ENCODE measurements at places on chromosomes 5 and 9. TPM values are rescaled to one million over a fixed set of nuclear protein-coding genes. Genes with fewer than 3 reads are reported as not detected.

SAPCD2 gene
- total RNA-seq, result 38.4 TPM

CDX1 gene
- not detected for total RNA-seq

HDHD3 gene
- 35.2 TPM for total RNA-seq

NMUR2 gene
- total RNA-seq, result 178 TPM

RFESD gene
- total RNA-seq, result 1.8 TPM

RFX3 gene
- 10.1 TPM for total RNA-seq

TAF11L6 gene
- not detected for total RNA-seq

DNA sequence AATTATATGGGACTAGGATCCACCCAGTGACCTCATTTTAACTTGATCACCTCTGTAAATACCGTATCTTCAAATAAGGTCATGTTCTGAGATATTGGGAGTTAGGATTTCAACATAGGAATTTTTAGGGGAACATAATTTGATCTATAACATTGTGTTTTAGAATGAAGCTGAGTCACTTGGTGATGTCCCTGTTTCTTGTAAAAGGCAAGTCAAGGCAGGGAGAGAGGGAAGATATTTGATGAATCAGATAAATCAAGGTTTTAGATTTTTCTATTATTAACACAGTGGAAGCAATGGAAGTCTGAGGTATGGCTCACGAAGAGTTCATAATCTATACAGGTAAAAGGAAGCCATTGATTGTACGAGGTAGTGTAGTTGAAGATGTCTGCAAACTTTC lies 11.8 kb upstream of the GPR151 start:
- no peaks in the 10 kb centered on the region for H3K4me1 ChIP-seq
- no peaks in the 10 kb centered on the region for H3K36me3 ChIP-seq
- no peak overlapping the region for H3K27ac ChIP-seq
- no peak overlapping the region for H3K4me3 ChIP-seq

GRCh38 chr9:6904371-6904770 lies 146.6 kb downstream of the KDM4C start:
- H3K27ac ChIP-seq, result no peak overlapping the region
- H3K4me1 ChIP-seq, result peaks cover 13% of the 10 kb centered on the region
- no peaks in the 10 kb centered on the region for H3K27me3 ChIP-seq
- H3K4me3 ChIP-seq, result no peak overlapping the region
- DNase-seq, result no peak

DNA sequence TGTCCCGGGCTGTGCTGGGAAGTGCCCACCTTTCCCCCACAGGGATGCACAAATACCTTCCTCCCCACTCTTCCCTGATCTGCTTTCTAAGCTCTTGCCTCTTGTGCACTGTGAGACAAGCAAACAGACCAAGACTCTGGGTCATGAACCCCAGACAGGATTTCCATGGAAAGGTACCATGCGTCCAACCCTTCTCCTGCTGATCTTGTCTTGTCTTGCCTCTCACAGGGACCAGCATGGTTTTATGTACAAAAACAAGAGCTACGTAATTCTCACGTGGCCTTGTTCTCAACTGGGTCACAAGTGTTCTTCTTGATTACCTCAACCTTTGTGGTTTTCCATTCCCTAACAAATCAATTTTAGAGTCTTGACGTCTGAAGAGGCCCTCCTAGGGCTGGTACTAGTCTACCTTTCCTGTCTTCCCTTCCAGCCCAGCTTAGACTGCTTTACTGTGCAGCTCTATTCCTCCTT lies 176.5 kb upstream of the MAP3K1 start:
- peak overlapping the region; percentile 97 for H3K27ac ChIP-seq
- DNase-seq, result peak; percentile 37

- peaks cover 27% of the 10 kb centered on the region for H3K4me1 ChIP-seq
- no peak overlapping the region for H3K27ac ChIP-seq
- H3K4me3 ChIP-seq, result no peak overlapping the region
- no peaks in the 10 kb centered on the region for H3K27me3 ChIP-seq
- DNase-seq, result no peak
- peaks cover 6% of the 10 kb centered on the region for H3K36me3 ChIP-seq
Observed at GRCh38 chr5:119410448-119411159, 41.7 kb upstream of the HSD17B4 start.

- DNase-seq, result no peak
- H3K36me3 ChIP-seq, result no peaks in the 10 kb centered on the region
- H3K27ac ChIP-seq, result no peak overlapping the region
- no peaks in the 10 kb centered on the region for H3K27me3 ChIP-seq
- no peak overlapping the region for H3K4me3 ChIP-seq
Observed at GRCh38 chr9:136323371-136323789, 4.0 kb upstream of the GPSM1 start.

DNA sequence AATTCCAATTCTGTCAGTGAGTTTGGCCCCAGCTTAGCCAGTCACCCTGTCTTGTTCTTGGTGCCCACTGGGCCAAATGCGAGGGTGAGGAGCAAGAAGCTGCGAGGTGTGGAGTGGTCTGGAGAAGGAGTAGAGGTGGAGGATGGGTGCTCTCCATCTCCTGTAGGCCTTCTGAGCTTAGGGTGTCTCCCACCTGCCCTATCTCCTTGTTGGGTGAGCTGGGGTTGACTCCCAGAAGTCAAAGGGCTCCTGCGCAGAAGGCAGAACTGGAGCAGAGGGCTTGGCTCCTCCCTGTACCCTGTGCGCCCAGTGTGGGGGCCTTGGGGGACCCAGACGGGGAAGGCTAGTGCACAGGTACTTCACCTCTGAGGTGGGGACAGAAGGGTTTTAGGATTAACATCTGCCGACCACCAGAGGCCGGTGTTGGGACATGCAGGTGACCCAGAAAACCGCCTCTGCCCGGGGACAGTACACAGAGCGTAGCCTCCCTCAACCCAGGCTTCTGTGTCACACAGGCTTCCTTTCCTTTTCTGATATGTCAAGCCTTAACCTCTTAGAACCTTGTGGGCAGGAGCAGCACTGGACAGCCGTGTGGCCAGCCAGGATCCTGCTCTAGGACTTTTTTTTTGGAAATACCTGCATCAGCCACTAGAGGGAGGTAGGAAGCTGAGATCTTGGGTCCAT lies 16.9 kb downstream of the IL5 start:
- peak; percentile 83 for DNase-seq
- H3K27me3 ChIP-seq, result peaks cover 40% of the 10 kb centered on the region
- no peaks in the 10 kb centered on the region for H3K36me3 ChIP-seq
- H3K4me3 ChIP-seq, result peak overlapping the region; percentile 42

DNA sequence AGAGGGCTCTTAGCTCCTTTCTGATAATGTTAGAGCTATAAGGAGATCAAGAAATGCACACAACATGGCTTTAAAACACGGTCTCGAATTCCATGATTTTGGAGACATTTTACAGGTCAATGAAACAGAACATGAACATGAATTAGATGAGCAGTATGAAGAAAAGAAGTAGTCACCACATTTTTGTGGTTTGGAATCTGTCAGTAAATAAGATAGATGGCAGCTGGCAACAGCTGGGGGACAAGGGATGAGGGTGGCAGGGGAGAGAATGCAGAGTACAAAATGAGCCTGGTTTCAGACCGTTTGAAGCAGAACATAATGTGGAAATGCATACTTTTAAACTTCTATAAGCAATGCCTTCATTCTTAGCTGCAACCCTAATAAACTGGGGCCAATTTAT lies 107.1 kb downstream of the OXCT1 start:
- no peaks in the 10 kb centered on the region for H3K4me1 ChIP-seq
- no peaks in the 10 kb centered on the region for H3K27me3 ChIP-seq
- DNase-seq, result no peak
- no peak overlapping the region for H3K4me3 ChIP-seq

DNA sequence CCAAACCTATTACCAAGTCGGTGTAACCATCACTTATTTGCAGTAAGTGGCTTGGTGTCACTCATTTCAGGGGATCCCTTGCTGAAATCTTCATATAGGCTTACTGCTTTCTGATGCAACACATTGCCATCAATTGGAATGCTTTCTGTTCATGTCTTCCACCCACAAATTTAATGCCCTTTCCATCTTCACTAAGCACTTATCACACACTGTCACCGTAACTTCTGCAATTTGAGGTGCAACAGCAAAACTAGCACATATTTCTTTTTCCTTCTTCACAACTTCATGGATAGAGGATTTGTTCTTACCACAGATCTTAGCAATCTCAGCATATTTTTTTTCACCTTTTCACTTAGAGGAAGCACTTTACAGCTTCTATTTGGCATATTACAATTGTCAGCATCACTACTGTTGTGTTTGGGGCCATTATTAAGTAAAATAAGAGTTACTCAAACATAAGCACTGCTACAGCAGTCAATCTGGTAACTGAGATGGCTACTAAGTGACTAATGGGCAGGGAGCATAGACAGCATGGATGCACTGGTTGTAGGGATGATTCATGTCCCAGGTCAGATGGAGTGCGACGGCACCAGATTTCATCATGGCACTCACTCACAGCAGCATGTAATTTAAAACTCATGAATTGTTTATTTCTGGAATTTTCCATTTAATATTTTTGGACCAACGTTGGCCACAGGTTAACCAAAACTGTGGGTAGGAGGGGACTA lies 70.1 kb downstream of the PIP5K1B start:
- no peak overlapping the region for H3K27ac ChIP-seq
- H3K4me1 ChIP-seq, result no peaks in the 10 kb centered on the region
- no peak for DNase-seq
- no peaks in the 10 kb centered on the region for H3K27me3 ChIP-seq
- H3K4me3 ChIP-seq, result no peak overlapping the region

GRCh38 chr5:54581831-54582548 lies 64.4 kb downstream of the SNX18 start:
- no peaks in the 10 kb centered on the region for H3K36me3 ChIP-seq
- no peak overlapping the region for H3K4me3 ChIP-seq
- no peak for DNase-seq
- no peaks in the 10 kb centered on the region for H3K27me3 ChIP-seq
- no peak overlapping the region for H3K27ac ChIP-seq

- H3K36me3 ChIP-seq, result no peaks in the 10 kb centered on the region
- H3K4me1 ChIP-seq, result no peaks in the 10 kb centered on the region
- DNase-seq, result no peak
- no peak overlapping the region for H3K4me3 ChIP-seq
Observed at GRCh38 chr9:107883496-107884124, 394.0 kb upstream of the KLF4 start.

DNA sequence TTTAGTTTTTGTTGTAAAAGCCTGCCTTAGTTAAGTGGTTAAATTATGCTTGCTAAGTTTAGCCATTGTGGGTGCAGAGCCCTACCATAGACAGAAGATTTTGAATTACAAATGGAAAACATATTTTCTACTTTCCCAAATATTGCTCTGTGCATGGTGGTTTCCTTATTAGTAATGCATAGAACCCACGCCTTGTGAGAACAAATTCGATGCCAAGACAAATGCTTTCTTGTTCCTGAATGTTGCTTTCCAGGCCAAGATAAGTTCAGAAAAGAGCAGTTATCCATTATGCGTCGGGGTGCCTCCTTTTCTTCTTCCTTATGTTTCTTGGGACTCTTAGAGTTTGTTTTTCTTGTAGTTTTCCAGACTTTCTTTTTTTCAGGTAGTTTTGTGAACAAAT lies 31.0 kb upstream of the GARNL3 start:
- DNase-seq, result no peak
- no peaks in the 10 kb centered on the region for H3K27me3 ChIP-seq
- H3K4me1 ChIP-seq, result no peaks in the 10 kb centered on the region
- H3K36me3 ChIP-seq, result no peaks in the 10 kb centered on the region

GRCh38 chr5:86411596-86411995 lies 206.1 kb upstream of the COX7C start:
- no peak overlapping the region for H3K27ac ChIP-seq
- peaks cover 12% of the 10 kb centered on the region for H3K4me1 ChIP-seq
- H3K27me3 ChIP-seq, result no peaks in the 10 kb centered on the region
- no peaks in the 10 kb centered on the region for H3K36me3 ChIP-seq
- DNase-seq, result no peak

GRCh38 chr9:18739641-18740318 lies 265.8 kb downstream of the ADAMTSL1 start:
- no peaks in the 10 kb centered on the region for H3K4me1 ChIP-seq
- peaks cover 58% of the 10 kb centered on the region for H3K27me3 ChIP-seq
- H3K36me3 ChIP-seq, result no peaks in the 10 kb centered on the region
- no peak for DNase-seq
- no peak overlapping the region for H3K4me3 ChIP-seq

DNA sequence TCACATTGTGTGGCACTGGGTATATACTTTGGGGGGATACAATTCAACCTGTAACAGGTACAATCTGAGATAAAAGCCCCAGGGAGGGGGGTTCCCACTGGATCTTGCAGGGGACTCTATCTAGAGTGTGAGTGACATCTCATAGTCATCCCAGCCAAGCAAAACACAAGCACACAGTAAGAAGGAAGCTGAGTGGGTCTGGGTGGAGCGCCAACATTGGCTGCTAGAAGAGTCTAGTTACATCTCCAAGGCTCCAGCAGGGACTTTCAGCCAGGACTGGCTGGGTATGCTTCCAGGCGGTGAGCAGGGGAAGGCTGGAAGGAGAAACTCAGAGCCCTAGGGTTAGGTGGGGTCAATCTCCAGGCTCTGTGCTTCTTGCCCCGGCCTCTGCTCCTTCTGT lies 53.0 kb downstream of the IL31RA start:
- H3K36me3 ChIP-seq, result peaks cover 8% of the 10 kb centered on the region
- DNase-seq, result no peak
- peak overlapping the region; percentile 80 for H3K27ac ChIP-seq
- no peaks in the 10 kb centered on the region for H3K27me3 ChIP-seq
- H3K4me1 ChIP-seq, result peaks cover 17% of the 10 kb centered on the region

DNA sequence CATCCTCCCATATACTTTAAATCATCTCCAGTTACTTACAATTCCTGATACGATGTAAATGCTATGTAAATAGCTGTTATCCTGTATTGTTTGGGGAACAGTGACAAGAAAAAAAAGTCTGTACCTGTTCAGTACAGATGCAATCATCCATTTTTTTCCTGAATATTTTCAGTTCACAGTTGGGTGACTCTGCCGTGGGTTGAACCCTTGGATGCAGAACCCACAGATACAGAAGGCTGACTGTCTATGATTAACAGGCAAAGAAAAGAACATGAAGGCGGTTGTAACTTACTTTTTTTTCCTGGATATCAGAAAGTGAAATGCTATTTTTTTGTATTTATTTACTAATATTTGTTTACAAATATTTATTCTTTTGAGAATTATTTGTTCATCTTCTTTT lies 33.2 kb downstream of the DAP start:
- peaks cover 54% of the 10 kb centered on the region for H3K4me1 ChIP-seq
- no peaks in the 10 kb centered on the region for H3K27me3 ChIP-seq
- peak overlapping the region; percentile 24 for H3K27ac ChIP-seq

DNA sequence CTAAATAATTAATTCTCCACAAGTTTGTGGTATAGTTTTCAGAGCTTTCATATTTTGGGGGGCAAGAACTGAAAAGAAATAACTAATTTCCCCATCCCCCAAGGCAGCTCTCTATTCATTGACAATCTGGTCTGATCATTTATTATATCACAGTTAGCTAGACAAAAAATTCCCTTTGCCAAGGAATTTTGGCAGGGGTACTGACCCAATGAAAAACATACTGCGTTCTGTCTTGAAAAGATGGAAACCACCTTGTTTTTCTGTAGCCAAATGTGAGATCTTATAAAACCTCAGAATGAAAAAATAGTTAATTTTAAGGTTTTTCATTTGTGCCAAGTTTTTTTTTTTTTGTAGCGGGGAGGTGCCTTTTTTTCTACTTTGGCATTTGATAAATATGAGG lies 1008.9 kb downstream of the EFNA5 start:
- no peak overlapping the region for H3K4me3 ChIP-seq
- H3K4me1 ChIP-seq, result no peaks in the 10 kb centered on the region
- no peaks in the 10 kb centered on the region for H3K36me3 ChIP-seq

GRCh38 chr9:118236625-118237024 lies 532.4 kb downstream of the TLR4 start:
- DNase-seq, result no peak
- H3K4me1 ChIP-seq, result no peaks in the 10 kb centered on the region
- no peaks in the 10 kb centered on the region for H3K27me3 ChIP-seq
- H3K36me3 ChIP-seq, result no peaks in the 10 kb centered on the region
